ENCODE measurements at places on chromosomes 4 and X. TPM values are rescaled to one million over a fixed set of nuclear protein-coding genes. Genes with fewer than 3 reads are reported as not detected.

The SOWAHD gene
- 0.47 TPM for polyA plus RNA-seq

The ELOVL6 gene
- polyA plus RNA-seq: 6.1 TPM

The TNIP3 gene
- not detected for polyA plus RNA-seq

The BMX gene
- 1.8 TPM for polyA plus RNA-seq

The MAP9 gene
- polyA plus RNA-seq: 3.5 TPM

The TGIF2LX gene
- polyA plus RNA-seq: not detected

The HTN1 gene
- polyA plus RNA-seq: 0.08 TPM

The USP27X gene
- polyA plus RNA-seq: 2.4 TPM

The FATE1 gene
- polyA plus RNA-seq: 1.2 TPM

The ESX1 gene
- not detected for polyA plus RNA-seq

The ZNF827 gene
- 17.5 TPM for polyA plus RNA-seq

The PPEF1 gene
- 0.61 TPM for polyA plus RNA-seq

The VGLL1 gene
- polyA plus RNA-seq: not detected

The NAT8L gene
- polyA plus RNA-seq: 4.3 TPM

The BCORL1 gene
- polyA plus RNA-seq: 15.6 TPM

- DNase-seq: no peak
These were observed 41.3 kb upstream of the IGFBP7 start for GRCh38 chr4:57151481-57151880.

- DNase-seq: no peak
These were observed 48.0 kb downstream of the CPE start for GRCh38 chr4:165426823-165427222.

DNA sequence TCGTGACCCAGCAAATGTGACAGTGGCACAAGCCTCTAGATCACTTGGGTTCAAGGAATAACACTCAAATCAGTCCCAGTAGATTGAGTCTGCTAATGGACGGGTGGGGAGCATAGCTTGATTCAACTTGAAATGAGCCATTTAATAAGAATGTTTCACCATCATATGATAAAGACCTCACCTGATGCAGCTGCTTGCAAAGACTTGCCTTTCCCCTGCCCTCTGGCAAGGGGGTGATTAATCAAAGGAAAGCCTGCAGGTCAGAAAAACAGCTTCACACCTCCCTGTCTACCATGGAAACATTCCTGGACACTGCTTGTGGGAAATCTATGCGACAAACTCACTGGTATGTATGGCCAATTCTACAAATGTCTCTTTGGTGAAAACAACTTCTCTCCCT, 54.5 kb downstream of the CD99L2 start:
- no peak for DNase-seq

DNA sequence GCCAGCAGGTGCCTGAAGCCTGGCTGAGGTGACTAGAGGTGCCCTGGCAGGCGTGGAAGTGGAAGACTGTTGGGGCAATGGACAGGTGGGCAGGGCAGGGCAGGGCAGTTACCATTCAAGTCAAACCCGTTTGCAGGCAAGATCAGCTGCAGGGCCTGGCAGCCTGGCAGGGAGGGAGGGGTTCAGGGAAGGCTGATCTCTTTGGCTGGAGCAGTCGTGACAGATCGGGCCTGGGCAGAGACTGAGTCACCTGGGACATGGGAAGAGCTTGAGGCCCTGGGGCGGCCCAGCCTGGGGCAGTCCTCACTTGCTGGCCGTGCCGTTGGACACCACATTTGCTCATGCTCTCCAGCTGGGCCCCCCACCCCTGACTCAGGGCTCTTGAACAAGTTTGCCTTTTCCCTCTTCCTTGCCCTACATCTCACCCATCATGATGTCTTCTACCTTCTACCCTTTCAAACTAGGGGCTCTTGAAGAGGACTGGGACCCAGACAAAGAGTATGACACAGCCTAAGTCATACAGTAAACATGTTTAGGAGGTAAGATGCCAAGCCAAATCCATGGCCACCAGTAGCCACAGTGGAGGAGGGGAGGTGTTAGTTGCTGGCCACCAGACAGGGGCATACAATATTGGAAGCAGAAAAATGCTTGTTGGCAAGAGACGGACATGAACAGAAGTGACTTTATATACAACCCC, 2.0 kb upstream of the ZNF185 start:
- DNase-seq: no peak

- DNase-seq: no peak
These were observed 6.0 kb upstream of the PDLIM3 start for GRCh38 chr4:185541251-185541727.

GRCh38 chrX:150329282-150329681, 33.8 kb upstream of the MAMLD1 start:
- DNase-seq: no peak

- DNase-seq: no peak
These were observed 68.6 kb upstream of the QRFPR start for GRCh38 chr4:121449416-121449815.

- no peak for DNase-seq
These were observed 24.0 kb downstream of the CEP44 start for GRCh38 chr4:174307694-174308093.

- no peak for DNase-seq
These were observed 64.7 kb upstream of the UGT2B10 start for GRCh38 chr4:68751138-68751537.

DNA sequence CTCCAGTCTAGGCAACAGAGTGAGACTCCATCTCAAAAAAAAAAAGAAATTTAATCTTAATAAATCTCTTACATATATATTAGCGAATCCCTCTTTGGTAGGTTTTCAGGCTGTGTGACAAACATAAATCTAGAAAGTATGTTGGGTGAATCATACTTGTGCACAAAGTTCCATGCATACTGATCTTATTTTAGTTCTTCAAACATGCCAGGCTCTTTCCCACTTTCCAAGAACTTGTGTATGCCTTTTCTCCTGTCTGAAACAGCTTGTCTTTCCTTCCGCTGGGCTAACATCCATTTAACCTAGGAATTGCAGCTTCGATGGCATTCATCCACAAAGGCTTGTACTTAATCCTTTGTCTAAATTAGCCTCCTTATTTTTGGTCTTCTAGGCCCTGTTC, 156.6 kb upstream of the CASK start:
- DNase-seq: no peak

- no peak for DNase-seq
These were observed 89.5 kb upstream of the VEGFC start for GRCh38 chr4:176882206-176882605.

DNA sequence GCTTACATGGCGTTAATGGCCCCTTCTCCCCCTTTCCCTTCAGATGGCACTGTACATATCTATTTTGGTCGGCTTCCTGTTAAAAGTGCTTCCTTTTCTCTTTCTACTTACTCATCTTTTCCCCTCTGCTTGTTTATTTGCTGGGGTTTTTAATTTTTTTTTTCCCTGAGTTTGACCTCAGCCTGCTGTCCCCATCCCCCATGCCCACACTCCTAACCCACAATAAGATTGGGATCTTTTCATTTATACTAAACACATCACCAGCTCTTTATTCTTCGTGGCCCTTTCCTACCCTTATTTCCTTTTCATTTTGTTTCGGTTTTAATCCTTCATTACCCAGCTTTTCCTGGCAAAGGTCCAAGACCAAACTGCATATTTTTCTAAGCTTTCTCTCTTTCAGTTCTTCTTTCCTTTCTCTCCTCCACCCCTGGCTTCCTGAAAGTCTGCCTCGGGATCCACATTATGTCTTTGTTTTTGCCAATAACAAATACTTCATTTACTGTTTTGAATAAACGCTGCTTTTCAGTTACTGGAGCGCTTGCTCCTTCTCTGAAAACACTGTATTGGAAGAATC, 152.0 kb upstream of the USP9X start:
- DNase-seq: no peak

- no peak for DNase-seq
These were observed 173.8 kb upstream of the RAI2 start for GRCh38 chrX:18034945-18035344.

GRCh38 chrX:72003811-72004750, 93.4 kb downstream of the NHSL2 start:
- no peak for DNase-seq

GRCh38 chr4:129110931-129111330, 15.0 kb downstream of the C4orf33 start:
- DNase-seq: no peak

- no peak for DNase-seq
These were observed 515.4 kb upstream of the ATOH1 start for GRCh38 chr4:93313197-93313596.

GRCh38 chr4:37742149-37742548, 56.0 kb upstream of the RELL1 start:
- no peak for DNase-seq

GRCh38 chr4:78121338-78121904, 64.3 kb downstream of the FRAS1 start:
- no peak for DNase-seq

DNA sequence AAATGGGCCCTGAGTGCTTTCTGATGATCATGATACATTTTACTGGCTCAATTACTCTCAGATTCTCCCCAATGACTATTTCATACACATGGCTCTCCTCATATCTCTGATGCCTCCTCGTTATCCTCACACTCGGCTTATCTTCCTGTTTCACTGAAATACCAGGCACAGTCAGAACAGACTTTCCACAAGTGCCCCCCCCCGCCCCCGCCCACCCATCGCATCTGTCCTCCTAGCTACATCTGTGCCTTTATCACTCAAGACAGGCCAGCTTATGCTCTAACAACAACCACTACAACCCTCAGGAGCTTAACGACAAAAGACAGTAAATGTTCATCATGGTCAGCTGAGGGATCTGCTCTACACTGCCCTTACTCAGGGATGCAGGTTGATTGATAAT, 610.6 kb upstream of the DIPK2B start:
- no peak for DNase-seq

GRCh38 chr4:170256807-170257206, 167.1 kb upstream of the AADAT start:
- DNase-seq: no peak
